Large intestine (tissue), 12 donors: ENCODE measurements at places on chromosomes 1 and 21. TPM values are rescaled to one million over a fixed set of nuclear protein-coding genes. Genes with fewer than 3 reads are reported as not detected.

The HSD3B1 gene
- not detected for polyA plus RNA-seq

The FMO1 gene
- polyA plus RNA-seq = 123 TPM

- no peak overlapping the region for H3K27ac ChIP-seq
- DNase-seq = no peak
- H3K4me1 ChIP-seq = peaks cover 18% of the 10 kb centered on the region
- H3K4me3 ChIP-seq = peak overlapping the region; percentile 77
- peaks cover 8% of the 10 kb centered on the region for H3K27me3 ChIP-seq
These were observed 577 bp downstream of the IKBKE start for GRCh38 chr1:206470692-206471414.

DNA sequence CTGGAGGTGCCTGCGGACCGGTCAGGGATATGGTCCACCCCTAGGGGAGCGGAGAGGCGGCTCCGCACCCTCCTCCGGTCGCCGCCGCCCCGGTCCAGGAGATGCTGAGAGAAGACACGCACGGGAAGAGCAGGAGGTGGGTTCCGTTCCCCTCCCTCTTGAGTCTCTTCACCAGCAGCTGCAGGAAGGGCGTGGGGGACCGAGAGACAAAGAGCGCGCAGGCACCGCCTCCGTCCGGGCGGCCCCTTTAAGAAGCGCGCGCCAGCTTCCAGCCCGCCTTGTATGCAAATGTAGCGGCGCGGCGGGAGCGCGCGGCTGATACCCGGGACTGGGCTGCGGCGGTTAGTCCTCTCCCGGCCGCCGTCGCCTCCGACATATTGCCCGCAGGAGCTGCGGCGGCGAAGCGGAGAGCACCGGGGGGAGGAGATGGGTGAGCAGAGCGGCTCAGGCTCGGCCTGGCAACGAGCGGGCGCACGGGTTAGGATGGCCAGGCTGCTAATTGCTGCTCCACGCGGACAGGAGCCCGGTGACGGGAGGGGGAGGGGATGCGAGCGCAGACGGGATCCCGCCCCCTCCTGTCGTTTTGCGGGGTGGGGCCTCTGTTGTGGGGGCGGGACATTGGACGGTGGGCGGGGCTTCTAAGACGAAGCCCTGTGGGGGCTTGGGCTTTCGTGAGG lies at the start of gene TMEM39B:
TSS of gene TMEM39B (plus strand) at position 318 of the 677 bp plus-strand sequence. CDS start at position 427, 109 bp downstream.
- H3K4me1 ChIP-seq = peaks cover 3% of the 10 kb centered on the region
- DNase-seq = peak; percentile 96
- H3K4me3 ChIP-seq = peak within 1 kb of the TSS; percentile 97
- H3K27me3 ChIP-seq = no peaks in the 10 kb centered on the region

DNA sequence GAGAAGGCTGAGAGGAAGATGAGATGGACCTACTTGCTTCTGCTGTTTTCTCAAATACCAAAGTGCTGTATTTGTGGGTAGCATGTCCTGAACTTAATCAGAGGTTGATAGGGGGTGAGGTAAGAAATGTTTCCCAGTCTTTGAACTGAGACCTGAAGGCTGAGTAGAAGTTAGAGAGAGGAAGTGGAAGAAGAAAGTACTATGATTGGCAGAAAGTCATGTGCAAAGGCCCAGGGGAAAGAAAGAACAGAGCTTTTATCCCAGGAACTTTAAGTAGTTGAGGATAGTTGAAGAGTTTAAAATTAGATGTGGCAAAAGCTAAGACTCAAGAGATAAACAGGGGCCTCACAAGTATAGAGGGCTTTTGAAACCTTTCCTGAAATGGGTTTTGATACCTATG lies 15.5 kb upstream of the LIN9 start:
- H3K4me1 ChIP-seq = no peaks in the 10 kb centered on the region
- H3K36me3 ChIP-seq = no peaks in the 10 kb centered on the region
- no peaks in the 10 kb centered on the region for H3K27me3 ChIP-seq

DNA sequence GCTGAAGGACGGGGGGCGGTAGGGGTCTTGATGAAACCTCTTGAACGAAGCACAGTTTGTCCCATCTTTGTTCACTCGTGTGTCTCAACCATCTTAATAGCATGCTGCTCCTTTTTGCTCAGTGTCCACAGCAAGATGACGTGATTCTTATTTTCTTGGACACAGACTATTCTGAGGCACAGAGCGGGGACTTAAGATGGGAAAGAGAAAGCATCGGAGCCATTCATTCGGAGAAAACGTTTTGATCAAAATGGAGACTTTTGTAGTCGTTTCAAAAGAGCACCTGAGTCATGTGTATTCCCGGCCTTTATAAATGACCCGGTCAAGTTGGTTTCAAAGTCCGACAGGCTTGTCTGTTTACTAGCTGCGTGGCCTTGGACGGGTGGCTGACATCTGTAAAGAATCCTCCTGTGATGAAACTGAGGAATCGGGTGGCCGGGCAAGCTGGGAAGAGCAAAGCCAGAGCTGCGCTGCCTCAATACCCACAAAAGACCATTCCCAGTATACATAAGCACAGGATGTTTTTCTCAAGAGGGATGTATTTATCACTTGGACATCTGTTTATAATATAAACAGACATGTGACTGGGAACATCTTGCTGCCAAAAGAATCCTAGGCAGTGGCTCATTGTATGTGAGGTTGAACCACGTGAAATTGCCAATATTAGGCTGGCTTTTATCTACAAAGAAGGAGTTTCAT lies 18.5 kb downstream of the ETS2 start:
- no peak overlapping the region for H3K4me3 ChIP-seq
- peaks cover 57% of the 10 kb centered on the region for H3K36me3 ChIP-seq
- peaks cover 22% of the 10 kb centered on the region for H3K4me1 ChIP-seq

The HAO2 gene
- 0.91 TPM for polyA plus RNA-seq

The RPL11 gene
- 3,237 TPM for polyA plus RNA-seq

The SCCPDH gene
- 44.3 TPM for polyA plus RNA-seq

DNA sequence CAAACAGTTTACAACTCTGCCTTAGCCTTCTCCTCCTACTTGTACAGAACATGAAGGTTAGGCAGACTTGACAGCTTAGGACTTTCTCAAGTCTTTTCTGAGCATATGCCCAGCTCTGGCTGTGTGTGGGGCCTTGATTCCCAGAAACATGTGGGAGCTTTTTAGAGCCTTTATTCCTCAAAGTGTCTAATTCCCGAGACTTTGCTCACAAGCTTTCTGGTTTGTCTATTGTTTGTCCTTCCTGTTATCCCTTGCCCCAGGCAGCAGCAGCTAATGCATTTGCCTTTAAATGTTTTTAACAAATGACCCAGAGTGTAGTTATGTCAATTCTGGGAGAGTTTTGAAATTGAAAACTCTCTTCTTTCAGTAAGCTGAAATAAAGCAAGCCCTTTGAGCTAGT lies 29.2 kb downstream of the ST7L start:
- no peak overlapping the region for H3K4me3 ChIP-seq
- no peak overlapping the region for H3K27ac ChIP-seq
- no peak for DNase-seq
- no peaks in the 10 kb centered on the region for H3K4me1 ChIP-seq
- H3K27me3 ChIP-seq = no peaks in the 10 kb centered on the region

The BGLAP gene
- 5.8 TPM for polyA plus RNA-seq

DNA sequence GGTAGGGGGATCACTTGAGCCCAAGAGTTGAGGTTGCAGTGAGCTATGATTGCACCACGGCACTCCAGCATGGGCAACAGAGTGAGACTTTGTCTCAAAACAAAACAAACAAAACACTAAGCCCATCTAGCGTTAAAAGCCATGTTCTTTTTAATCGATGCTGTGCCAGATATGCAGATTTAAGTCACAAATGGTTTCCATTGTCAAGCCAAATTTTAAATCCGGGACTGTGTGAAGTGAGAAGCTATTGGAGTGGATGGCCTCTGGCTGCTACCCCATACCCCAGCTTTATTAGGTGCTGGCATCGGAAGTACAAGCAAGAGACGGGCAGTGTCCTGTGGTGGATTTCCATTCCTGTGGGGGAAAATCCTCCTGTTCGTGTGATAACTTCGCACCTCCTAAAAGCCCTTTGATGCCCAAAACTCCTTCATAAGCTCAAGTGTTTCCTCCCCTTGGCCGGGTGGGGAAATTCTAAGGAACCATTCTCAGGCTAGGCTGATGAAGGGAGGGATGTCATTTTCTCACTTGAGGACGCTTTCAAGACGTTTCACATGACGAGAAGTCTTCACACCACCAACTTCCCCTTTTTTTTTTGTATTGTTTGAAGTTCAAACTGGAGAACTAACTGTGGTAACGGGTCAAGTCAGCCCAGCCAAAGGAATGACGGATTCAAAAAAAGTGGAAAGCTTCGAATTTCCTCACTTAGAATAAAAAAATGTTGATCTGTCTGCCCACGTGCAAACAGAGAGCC lies 140.8 kb downstream of the KAZN start:
- H3K4me1 ChIP-seq = peaks cover 4% of the 10 kb centered on the region
- H3K4me3 ChIP-seq = no peak overlapping the region
- no peaks in the 10 kb centered on the region for H3K27me3 ChIP-seq
- DNase-seq = no peak
- H3K27ac ChIP-seq = no peak overlapping the region

GRCh38 chr1:79323239-79324025 lies 316.9 kb upstream of the ADGRL4 start:
- no peak overlapping the region for H3K27ac ChIP-seq
- no peaks in the 10 kb centered on the region for H3K27me3 ChIP-seq
- H3K4me1 ChIP-seq = no peaks in the 10 kb centered on the region
- H3K36me3 ChIP-seq = no peaks in the 10 kb centered on the region

DNA sequence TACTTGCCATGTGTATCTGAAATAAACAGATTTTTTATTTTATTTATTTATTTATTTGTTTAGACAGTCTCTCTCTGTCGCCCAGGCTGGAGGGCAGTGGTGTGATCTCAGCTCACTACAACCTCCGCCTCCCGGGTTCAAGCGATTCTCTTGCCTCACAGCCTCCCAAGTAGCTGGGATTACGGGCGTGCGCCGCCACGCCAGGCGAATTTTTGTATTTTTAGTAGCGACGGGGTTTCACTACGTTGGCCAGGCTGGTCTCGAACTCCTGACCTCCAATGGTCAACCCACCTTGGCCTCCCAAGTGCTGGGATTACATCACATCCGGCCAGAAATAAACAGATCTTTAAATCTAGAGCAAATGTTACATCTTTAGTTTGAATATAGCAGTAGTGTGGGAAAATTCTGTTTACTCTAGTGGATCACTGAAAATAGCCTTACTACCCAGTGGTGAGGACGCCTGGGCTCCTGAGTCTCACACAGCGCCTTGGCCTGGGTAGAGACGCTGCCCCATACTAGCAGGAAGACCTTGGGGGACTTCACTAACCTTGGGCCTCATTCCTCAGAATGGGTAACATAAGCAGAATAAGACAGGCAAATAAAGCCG lies 709 bp downstream of the GART start:
- peak overlapping the region; percentile 83 for H3K4me3 ChIP-seq
- no peak for DNase-seq
- no peaks in the 10 kb centered on the region for H3K27me3 ChIP-seq
- H3K27ac ChIP-seq = peak overlapping the region; percentile 99

- no peaks in the 10 kb centered on the region for H3K4me1 ChIP-seq
- DNase-seq = no peak
- H3K36me3 ChIP-seq = peaks cover 84% of the 10 kb centered on the region
- H3K4me3 ChIP-seq = no peak overlapping the region
- H3K27ac ChIP-seq = no peak overlapping the region
These were observed 21.8 kb downstream of the KDM4A start for GRCh38 chr1:43671626-43672330.

- H3K27me3 ChIP-seq = no peaks in the 10 kb centered on the region
- peaks cover 9% of the 10 kb centered on the region for H3K4me1 ChIP-seq
- DNase-seq = no peak
- peaks cover 9% of the 10 kb centered on the region for H3K36me3 ChIP-seq
These were observed 4.2 kb downstream of the RNPC3 start for GRCh38 chr1:103529746-103530145.

DNA sequence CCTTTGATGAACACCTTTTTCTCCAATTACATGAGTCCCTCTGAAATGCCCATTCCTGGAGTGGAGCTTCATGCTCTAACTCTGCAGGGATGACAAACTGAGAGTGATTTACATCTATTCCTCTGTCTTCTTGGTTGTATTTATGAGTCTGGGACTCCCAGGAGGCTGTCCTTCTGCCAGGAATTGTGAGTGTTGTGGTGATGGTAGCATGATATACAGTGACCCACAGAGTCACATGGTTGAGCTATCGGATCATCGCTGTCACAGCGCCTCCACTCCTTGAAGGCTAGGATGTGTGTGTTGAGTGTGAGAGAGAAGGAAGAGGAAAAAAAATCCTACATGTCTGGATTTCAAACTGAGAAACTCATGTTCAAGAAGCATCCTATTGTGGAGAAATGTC lies 163.4 kb upstream of the CACNA1E start:
- DNase-seq = no peak
- H3K27ac ChIP-seq = no peak overlapping the region
- H3K4me3 ChIP-seq = no peak overlapping the region
- H3K36me3 ChIP-seq = no peaks in the 10 kb centered on the region
- H3K4me1 ChIP-seq = no peaks in the 10 kb centered on the region
- H3K27me3 ChIP-seq = peaks cover 73% of the 10 kb centered on the region

GRCh38 chr1:156279837-156280236 lies 2.8 kb downstream of the SMG5 start:
- H3K4me3 ChIP-seq = no peak overlapping the region
- DNase-seq = no peak
- no peaks in the 10 kb centered on the region for H3K27me3 ChIP-seq

DNA sequence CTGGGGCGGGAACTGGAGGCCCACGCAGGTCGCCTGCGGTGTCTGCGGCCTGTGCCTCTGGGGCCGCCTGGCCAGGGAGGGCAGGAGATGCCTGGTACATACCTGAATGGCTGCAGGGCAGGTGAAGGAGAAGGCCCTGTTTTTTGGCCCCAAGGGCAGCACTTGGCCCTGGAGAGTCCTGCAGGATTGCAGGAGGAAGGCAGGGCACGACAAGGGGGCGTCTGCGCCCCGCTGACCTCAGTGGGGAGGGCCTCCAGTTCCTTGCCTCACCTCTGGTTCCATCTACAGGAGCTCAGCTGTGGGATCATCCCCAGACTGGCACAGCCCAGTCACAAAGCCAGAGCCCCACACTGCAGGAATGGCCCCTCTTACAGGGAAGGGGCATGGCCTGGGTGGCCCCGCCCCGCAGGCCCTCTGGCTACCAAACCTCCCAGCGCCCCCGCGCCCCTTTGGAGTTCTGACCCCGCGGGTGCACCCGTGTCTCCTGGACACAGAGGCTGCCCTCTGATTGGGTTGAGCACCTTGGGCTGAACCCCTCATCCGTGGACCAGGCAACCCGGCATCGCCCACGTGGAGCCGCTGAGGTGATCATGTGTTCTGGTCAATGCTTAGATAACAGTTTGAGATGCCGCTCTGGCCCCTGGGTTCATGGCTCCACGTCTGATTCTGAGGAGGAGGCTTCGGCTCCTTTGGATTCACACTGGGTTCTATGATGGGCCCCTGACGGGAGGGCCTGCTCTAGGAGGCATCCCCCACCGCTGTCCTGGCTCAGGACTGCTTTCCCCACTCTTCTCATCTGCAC lies 1.3 kb upstream of the PEX10 start:
- H3K36me3 ChIP-seq = peaks cover 8% of the 10 kb centered on the region
- peak; percentile 66 for DNase-seq
- peak overlapping the region; percentile 66 for H3K4me3 ChIP-seq
- peaks cover 15% of the 10 kb centered on the region for H3K27me3 ChIP-seq

The TSPAN2 gene
- 14.0 TPM for polyA plus RNA-seq

- no peaks in the 10 kb centered on the region for H3K4me1 ChIP-seq
- no peak overlapping the region for H3K4me3 ChIP-seq
- H3K27ac ChIP-seq = no peak overlapping the region
- H3K36me3 ChIP-seq = no peaks in the 10 kb centered on the region
These were observed 93.7 kb upstream of the ETS2 start for GRCh38 chr21:38712071-38712470.
